ENCODE measurements at places on chromosomes 13 and 19.
A peak's percentile ranks its signal among the peaks of the same experiment; 100 is the strongest.

DNA sequence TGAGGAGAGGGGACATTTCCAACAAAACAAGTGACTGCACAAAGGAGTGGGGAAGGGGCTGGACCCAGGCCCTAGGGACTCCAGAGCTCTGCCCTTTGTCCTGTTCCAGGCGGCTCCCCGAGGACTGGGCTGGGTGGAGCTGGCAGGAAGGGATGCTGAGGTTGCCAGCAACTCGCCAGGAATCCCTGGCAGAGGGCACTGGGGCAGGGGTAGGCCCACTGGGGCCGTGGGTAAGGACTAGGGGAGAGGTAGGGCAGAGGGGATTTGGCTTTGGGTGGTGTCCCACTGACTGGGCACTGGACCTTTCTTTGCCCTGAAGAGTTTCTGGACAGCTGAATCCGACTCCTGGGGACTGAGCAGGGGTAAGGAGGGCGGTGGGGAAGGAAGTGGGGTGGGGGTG, 7.9 kb downstream of the LIPE start:
- no peak for DNase-seq

DNA sequence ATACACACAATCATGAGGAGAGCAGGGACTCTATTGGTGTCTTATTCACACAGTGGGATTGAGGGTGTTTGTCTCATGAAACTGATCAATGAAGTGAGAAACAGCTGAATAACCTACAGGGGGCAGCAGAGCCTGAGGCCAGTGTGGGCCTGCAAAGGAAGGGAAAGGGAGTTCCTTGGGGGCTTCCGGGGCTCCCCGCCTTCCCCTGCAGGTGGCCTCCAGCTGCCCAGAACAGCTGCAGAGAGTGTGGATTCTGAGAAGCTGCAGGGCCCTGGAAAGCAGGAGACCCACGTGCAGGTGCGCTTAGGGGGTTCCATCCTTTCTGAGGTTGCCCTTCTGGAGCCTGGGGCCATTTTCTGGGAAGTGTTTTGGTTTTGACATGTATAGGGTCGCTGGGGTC, 20.1 kb downstream of the ZNF763 start:
- DNase-seq = peak; percentile 36

DNA sequence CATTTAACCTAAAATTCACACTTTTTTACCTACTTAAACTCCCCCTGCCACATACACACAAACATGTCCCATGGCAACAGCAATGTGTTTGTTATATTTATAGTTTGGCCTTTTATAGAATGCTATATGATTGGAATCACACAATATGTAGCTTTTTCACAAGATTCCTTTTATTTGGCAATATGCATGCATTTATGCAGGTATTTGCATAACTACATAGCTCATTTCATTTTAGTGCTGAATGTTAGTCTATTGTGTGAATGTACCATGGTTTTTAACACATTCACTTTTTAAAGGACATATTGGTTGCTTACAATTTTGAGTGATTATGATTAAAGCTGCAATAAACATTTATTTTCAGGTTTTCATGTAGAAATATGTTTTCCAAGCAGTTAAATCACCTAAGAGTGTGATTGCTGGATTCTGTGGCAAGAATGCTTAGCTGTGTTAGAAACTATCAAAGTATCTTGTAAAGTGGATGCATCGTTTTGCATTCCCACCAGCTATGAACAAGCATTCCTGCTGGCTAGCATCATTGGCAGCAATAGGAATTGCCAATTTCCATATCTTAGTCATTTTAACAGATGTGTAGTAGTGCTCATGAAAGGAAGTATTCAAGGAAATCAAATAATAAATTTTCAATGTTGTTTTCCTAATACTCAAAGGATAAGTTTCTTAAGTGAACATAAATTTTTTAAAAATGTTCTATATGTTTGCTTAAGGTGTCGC, 557.0 kb downstream of the SLITRK1 start:
- no peak for DNase-seq

DNA sequence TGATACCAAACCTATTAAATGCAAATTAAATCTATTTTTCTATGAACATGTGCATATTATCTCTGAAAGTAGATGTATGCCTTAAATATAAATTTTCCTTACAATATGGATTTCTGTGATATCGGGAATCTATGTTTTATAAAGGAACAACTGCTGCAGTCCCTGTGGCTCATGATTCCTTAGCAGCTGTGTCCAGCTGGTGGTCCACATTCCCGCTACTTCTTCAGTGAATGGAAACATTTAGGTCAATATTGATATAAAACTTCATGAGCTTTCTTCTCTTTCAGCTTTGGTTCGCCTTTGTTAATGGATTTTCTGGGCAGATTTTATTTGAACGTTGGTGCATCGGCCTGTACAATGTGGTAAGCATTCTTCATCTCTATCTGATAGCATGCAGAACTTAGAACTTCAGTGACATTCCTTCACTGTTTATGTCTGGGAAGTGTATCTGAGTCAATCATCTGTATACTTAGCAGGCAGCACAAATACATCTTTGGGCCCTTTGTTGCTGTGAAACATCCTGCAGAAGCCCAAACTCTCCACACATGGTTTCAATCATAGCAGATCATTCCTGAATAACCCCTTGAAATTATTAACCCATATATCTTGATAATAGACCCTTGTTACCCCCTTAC, 223.9 kb downstream of the SHISA2 start:
- DNase-seq = no peak

DNA sequence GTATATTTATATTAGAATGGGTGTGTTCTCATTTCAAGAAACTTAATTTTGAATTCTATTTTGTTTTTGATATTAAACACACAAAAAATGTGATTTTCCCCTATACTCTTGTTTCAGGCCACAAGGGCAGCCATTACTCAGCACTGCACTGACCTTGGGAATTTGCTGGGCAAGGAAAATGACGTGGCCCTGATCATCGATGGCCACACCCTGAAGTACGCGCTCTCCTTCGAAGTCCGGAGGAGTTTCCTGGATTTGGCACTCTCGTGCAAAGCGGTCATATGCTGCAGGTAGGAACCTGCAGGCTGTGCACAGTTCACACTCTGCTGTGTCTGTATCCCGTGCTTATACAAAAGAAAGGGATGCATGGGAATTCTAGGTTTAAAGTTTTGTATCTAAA, 327.3 kb downstream of the ATP8A2 start:
- no peak for DNase-seq

- DNase-seq = no peak
Measured at GRCh38 chr13:90686442-90686841, 661.0 kb upstream of the MIR17HG start.

DNA sequence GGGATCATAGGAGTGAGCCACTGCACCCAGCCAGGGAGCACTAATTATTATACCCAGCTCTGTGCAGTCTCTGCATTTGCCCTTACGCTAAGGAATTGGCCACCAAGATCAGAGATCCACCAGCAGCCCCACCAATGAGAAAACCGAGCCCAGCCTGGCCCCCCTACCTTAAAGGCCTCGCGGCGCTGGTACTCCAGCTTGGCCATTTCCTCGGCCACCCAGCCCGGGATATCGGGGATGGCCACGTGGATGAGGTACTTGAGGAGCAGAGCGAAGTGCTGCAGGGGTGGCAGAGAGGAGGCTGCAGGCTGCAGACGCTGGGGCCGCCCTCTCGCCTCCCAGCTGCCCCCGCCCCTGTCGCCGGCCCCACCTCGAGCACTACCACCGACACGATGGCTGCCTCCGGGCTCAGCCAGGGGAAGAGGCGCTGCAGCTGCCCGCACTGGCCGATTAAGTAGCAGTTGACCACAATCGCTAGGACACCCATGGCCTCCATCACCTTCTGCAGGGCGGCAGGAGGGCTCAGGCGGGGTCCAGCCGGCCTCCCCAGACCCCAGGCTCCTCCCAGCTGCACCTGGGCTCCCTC, 7.5 kb downstream of the ANO8 start:
- DNase-seq = no peak

DNA sequence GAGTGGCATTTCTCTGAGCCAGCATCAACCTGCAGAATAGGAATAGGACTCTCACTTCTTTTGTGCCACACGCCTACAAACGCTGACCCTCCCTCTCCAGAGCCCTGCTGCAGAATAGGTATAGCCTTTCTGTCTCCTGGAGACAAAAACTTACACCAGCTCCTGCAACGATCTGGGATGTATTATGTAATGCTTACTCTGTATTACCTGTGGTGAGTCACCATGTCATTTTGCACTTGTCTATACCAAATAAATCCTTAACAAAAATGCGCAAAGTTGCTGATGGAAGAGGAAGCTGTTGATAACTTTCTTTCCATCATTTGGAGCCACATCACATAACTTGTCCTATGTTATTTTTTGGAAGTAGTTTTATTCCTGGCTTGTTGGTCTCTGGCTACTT, 155.8 kb upstream of the FNDC3A start:
- no peak for DNase-seq

DNA sequence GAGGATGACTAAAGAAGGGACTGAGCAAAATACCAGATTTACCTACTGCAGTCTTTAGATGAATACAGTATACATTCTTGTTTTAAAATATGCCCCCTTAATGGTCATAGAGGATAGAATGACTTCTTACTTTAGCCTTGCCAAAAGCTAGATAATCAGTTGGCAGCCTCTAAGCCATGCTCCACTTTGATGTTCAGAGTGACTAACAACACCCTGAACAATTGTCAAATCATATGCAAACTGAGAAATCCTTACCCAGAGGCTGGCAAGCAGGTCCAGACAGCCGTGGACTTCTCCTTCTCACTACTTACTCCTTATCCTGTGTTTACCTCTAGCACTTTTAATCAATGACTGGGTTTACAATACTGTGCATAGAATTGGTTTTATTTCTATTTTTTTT, 23.6 kb upstream of the PHF11 start:
- DNase-seq = no peak

DNA sequence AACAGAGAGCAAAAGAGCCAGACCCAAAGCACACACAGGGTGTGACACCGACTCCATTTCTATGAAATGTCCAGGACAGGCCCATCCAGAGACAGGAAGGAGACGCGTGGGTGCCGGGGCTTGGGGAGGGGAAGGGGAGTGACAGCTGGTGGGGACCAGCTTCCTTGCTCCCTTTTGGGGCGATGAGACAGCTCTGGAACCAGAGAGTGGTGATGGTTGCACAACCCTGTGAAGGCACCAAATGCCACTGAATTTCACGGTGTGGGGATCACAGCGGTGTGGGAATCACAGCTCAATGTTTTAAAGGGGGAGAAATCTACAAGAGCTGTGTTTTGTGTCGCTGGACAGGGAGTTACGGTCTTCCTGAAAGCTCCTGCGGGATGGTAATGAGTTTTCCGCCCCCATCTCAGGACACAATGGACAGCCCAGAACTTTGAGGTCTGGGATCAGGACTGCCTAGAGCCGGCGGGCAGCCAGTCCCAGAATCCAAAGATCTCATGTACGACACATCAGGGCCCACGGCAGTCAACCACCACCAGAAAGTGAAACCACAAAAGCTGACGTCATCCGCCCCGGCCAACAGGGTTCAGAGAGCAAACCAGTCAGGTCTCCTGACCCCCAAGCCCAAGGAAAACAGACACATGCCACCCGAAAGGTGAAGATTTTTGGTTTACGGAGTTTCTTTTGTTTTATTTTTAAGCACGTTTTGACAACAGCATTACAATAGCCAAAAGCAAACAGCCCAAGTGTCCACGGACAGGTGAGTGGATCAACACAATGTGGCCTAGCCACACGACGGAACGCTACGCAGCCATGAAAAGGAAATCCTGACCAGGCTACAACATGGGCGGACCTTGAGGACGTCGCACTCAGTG, 7.3 kb downstream of the SGTA start:
- DNase-seq = peak; percentile 73

GRCh38 chr13:71610876-71611275, 256.1 kb downstream of the DACH1 start:
- peak; percentile 29 for DNase-seq

DNA sequence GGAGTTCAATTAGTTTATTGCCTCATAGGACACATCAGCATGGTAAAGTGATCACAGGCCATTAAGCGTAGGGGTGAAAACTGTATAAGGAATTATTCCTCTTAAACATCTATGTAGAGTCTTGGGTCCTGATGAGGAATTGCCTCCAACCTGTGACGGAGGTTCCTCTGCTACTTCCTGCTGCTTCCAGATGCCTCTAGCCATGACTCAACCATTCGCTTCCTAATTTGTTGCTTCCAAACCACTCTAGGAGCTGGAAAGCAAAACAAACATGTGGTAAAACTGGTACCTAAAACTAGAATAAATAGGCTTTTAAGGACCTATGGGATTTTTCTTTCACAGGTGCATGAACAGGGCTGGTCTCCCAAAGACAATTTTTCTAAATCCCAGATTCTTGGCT, 253.8 kb downstream of the KLF12 start:
- DNase-seq = no peak

DNA sequence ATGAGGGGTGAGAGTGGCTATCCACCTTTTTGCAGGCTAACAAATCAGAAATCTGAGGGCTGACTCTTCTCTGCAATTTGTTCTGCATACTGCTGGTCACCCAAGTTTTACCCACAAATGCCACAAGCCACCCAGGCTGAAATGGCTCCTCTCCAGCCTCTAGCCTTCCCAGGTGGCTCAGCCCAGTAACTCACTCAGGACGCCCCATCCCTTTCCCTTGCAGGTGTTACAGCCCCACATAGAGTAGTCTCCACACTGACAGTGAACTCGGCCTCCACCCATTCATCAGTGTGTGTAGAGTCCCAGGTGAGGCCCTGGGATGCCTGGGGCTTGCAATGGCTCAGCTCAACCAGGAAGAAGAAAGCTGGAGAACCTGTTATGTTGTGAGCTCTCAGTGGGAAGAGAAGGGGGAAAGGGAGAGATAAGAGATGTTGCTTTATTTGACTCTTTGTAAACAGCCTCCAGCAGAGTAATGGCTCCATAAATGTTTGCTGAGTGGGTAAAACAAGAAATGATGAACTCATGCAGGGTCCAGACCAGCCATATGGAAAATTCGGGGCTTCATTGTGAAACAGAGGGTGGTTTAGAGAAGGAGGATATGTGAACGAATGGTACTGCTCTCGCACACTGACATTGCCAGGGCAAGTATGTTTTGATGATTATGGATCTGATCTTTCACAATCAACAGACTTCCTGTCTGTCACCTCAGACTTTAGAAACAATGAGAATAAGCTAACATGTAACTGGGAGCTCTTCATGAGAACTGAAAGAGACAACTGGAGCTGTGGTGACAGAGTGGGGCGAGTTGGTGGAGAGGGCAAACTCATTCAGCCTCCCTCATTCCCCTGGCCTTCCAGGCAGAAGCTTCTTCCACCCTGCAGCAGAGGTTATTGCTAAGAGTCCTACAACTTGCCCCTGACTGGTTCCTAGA, 74.2 kb upstream of the RFC3 start:
- peak; percentile 72 for DNase-seq

GRCh38 chr19:30473334-30473867, 101.2 kb downstream of the ZNF536 start:
- no peak for DNase-seq

DNA sequence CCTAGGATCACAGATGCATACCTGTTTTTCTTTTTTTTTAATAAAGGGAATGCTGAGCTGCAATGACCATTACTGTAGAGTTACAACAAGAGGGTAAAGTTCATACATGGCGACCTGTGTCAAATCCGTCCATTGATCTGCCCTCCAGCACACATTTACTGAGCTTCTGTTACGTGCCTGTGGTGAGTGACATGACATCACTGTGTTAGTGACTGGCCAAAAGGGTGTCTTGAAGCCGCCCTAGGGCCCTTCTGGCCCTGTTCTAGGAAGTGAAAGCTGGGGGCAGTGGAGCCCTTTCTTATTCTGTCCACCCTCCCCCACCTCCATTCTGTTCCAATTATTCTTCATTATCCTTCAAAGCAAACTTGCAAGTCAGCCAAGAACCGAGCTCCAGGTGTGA, 66.3 kb downstream of the ZIC5 start:
- DNase-seq = peak; percentile 64

GRCh38 chr19:47141695-47142094, 11.1 kb downstream of the SAE1 start:
- no peak for DNase-seq

GRCh38 chr19:7492142-7492541, 3.3 kb upstream of the PEX11G start:
- DNase-seq = peak; percentile 98

- DNase-seq = no peak
Measured at GRCh38 chr19:32173836-32174235, 171.6 kb upstream of the ZNF507 start.
